ENCODE measurements at places on chromosomes 11 and 22.

- no peaks in the 10 kb centered on the region for H3K27me3 ChIP-seq
- no peak for DNase-seq
- no peaks in the 10 kb centered on the region for H3K36me3 ChIP-seq
- H3K27ac ChIP-seq, result no peak overlapping the region
- H3K4me1 ChIP-seq, result peaks cover 22% of the 10 kb centered on the region
These were observed 123.2 kb upstream of the LDLRAD3 start for GRCh38 chr11:35820614-35821013.

GRCh38 chr22:19576460-19577421, 52.5 kb upstream of the CLDN5 start:
- no peak for DNase-seq
- H3K4me3 ChIP-seq, result no peak overlapping the region
- H3K27me3 ChIP-seq, result no peaks in the 10 kb centered on the region
- peaks cover 32% of the 10 kb centered on the region for H3K4me1 ChIP-seq
- H3K27ac ChIP-seq, result peak overlapping the region; percentile 51

DNA sequence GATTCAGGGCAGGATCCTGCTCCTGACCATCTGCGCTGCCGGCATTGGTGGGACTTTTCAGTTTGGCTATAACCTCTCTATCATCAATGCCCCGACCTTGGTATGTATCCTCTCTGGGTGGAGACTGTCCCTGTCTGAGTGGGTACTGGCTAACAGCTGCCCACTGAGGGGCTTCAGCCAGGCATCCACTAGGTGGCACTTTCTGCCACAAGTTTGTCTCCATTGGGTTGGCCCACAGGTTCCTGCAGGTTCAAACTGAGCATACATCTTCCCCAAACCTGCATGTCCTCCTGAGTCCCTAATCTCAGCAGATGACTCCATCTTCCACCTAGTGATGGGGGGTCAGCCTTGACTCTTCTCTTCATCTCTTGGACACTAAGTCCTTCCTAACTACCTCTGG, 4.4 kb downstream of the SLC2A11 start:
- no peak overlapping the region for H3K4me3 ChIP-seq
- H3K36me3 ChIP-seq, result no peaks in the 10 kb centered on the region
- H3K4me1 ChIP-seq, result peaks cover 9% of the 10 kb centered on the region
- DNase-seq, result peak; percentile 42
- H3K27ac ChIP-seq, result no peak overlapping the region

DNA sequence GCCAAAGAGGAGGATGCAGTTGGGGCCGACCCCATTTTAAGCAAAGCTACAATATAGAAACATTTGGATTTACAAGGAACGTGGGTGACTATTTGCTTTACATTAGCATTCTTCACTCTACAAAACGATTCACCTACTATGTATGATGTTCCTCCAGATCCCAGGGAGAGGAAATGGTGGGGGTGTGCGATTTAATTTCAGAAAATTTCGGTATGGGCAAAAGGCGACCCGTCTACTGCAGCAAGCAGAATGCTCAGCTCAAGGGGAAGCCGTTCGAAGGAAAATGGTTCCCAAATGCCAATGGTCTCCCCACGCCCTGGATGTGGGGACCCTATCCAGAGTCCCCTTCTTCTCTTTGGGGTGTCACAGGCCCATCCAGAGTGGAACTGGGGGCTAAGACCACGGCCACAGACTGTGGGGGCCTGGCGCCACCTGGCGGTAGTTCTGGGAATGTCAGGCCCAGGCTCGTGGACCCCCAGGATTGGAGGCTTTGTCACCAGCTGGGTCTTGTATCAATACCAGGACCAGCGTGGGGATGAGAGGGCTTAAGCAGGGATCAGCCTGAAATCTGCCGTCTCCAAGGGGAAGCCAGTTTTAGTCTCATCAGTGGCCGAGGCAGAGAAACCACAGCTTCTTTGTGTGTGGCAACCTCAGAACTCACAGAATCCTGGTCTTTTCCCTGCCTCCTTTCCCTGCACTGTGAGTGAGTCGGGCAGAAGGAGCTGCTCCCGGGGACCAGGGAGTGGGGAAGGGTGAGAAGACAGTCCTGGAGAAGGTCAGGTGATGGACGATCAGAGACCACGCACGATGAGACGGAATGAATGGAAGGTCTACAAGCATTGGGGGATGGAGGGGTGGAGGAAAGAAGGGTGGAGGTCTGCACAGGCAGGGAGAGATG, 8.4 kb downstream of the LRRC10B start:
- peaks cover 19% of the 10 kb centered on the region for H3K27me3 ChIP-seq
- H3K27ac ChIP-seq, result no peak overlapping the region
- no peaks in the 10 kb centered on the region for H3K36me3 ChIP-seq
- H3K4me1 ChIP-seq, result peaks cover 9% of the 10 kb centered on the region
- no peak for DNase-seq

DNA sequence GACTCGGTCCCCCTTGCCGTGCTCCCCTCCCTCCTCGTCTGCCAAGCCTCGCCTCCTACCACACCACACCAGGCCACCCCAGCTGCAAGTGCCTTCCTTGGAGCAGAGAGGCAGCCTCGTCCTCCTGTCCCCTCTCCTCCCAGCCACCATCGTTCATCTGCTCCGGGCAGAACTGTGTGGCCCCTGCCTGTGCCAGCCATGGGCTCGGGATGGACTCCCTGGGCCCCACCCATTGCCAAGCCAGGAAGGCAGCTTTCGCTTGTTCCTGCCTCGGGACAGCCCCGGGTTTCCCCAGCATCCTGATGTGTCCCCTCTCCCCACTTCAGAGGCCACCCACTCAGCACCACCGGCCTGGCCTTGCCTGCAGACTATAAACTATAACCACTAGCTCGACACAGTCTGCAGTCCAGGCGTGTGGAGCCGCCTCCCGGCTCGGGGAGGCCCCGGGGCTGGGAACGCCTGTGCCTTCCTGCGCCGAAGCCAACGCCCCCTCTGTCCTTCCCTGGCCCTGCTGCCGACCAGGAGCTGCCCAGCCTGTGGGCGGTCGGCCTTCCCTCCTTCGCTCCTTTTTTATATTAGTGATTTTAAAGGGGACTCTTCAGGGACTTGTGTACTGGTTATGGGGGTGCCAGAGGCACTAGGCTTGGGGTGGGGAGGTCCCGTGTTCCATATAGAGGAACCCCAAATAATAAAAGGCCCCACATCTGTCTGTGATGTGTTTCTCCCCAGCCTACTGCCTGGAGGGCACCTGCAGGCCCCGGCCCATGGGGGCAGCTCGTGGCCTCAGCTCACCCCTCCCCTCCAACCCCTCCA, 29.8 kb downstream of the CAPN1 start:
- H3K27ac ChIP-seq, result no peak overlapping the region
- no peak overlapping the region for H3K4me3 ChIP-seq
- H3K27me3 ChIP-seq, result no peaks in the 10 kb centered on the region
- no peak for DNase-seq
- peaks cover 22% of the 10 kb centered on the region for H3K4me1 ChIP-seq

DNA sequence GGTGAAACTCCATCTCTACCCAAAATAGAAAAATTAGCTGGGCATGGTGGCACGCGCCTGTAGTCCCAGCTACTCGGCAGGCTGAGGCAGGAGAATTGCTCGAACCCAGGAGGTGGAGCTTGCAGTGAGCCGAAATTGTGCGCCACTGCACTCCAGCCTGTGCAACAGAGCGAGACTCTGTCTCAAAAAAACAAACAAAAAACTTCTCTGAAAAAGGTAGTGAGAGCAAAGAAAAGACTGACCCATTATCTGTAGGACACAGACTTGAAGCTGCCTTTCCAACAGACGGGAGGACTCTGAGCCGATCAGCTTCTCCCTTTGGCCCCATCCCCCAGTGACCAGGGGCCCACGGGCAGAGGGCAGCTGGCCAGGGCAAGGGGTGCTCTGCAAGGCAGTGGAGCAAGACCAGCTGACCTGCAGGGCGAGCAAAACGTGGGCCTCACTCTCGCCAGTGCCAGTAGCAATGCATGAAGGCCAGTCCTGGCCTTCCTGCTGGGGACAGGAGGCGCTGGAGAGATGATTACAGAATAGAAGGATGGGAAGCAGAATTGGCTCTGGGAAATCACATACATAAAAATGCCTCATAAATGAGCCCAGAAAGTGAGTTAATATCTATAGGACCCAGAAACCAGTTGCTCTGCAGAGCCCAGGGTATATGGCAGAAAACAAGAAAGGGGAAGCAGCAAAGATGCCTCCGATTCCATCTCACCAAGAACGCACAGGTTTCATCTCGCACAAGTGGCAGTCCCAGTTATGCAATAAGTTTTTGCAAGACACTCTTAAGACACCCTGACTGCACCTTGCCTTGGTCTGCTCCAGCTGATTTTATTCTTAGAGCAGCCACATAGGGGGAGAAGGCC, 2.8 kb downstream of the EHD1 start:
- H3K27ac ChIP-seq, result peak overlapping the region; percentile 91
- peaks cover 87% of the 10 kb centered on the region for H3K4me1 ChIP-seq
- peaks cover 37% of the 10 kb centered on the region for H3K36me3 ChIP-seq
- no peak for DNase-seq
- no peaks in the 10 kb centered on the region for H3K27me3 ChIP-seq
